ENCODE measurements at places on chromosomes 5 and 9.

DNA sequence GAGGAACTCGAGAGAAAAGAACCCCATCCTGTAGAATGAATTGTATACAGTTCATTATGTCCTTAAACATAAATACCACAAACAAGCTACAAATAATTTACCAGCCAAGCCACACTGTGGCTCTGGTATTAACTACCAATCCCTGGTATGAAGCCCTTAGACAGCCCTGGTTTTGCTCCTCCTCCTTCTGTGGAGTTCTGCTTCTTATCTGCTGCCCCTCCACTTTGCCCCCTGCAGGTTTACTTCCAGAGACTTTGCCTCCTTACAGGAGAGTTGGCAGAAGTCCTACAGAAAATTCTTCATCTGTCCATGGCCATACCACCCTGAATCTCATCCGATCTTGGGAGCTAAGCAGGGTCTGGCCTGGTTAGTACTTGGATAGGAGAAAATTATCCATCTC, 219.8 kb downstream of the ACTL7B start:
- no peak for DNase-seq

GRCh38 chr5:120848883-120849282, 384.8 kb downstream of the PRR16 start:
- no peak for DNase-seq

DNA sequence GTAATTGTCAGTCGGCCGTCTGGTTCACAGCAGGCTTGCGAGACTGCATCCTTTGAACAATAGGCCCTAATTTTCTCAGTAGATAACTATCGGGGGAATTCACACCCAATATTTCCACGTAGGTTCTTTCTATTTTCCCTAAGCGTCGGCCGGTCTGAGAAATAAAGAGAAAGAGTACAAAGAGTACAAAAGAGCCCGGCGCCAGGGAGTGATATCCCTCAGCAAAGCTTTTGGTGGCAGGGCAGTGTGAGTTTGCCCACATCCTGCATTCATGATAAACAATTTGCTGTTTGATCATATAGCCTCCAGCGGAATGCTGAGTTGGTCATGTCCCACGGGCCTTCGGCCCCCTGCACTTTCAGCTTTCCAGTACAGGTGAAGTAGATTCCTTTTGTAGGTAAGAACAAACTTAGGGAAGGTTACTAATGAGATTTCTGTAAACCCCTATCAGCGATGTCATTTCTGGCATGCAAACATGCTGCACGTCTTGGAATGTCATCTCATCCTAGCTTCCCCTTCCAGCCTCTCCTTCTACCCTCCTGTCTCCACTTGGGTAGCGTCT, 4.7 kb upstream of the PTGR1 start:
- no peak for DNase-seq

DNA sequence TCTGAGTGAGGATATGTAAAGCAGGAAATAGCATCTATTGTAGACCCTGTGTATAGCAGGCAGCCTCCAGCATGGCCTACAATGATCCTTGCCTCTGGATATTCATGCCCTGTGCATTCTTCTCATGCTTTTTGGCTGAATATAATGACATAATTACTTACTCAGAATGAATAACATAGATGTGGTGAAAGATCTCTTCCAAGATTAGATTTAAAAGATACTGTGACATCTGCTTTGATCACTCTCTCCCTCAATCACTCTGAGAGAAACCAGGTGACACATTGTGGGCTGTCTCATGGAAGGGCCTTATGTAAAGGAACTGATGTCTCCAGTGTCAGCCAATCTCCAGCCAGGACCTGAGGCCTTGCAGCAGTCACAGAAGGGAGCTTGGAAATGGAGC, 376.7 kb downstream of the DNAH5 start:
- DNase-seq, result no peak

DNA sequence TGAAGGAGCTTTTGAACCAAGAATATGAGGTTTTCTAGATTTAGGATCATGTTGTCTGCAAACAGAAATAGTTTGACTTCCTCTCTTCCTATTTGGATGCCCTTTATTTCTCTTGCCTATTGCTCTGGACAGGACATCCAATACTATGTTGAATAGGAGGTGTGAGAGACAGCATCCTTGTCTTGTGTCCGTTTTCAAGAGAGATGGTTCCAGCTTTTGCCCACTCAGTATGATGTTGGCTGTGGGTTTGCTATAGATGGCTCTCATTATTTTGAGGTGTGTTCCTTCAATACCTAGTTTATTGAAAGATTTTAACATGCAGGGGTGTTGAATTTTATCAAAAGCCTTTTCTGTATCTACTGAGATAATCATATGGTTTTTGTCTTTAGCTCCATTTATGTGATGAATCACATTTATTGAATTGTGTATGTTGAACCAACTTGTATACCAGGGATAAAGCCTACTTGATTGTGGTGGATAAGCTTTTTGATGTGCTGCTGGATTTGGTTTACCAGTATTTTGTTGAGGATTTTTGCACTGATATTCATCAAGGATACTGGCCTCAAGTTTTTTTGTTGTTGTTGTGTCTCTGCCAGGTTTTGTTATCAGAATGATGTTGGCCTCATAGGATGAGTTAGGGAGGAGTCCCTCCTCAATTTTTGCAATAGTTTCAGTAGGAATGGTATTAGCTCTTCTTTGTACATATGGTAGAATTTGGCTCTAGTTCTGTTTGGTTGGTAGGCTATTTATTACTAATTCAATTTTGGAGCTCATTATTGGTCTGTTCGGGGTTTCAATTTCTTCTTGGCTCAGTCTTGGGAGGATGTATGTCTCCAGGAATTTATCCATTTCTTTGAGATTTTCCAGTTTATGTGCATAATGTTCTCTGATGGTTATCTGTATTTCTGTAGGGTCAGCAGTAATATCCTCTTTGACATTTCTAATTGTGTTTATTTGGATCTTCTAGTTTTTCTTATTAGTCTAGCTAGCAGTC, 41.2 kb upstream of the IFNE start:
- DNase-seq, result no peak

DNA sequence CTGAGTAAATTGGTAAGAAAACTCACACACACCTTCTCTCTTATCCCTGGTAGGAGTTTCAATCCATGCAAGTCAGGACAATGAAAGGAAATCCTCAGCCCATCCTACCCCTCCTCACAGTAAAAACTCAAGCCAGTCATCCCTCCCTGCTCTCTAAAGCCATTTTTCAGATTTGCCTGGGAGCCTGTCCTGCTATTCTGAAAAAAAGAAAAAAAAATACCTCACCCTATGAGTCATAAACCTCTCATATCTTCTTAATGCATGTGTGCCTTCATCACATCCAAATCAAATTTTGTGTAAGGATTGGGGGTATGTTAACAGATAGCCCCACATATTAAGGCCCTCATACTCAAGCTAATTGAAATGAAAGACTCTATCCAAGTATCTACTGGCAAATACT, 14.1 kb downstream of the UGT3A2 start:
- no peak for DNase-seq

GRCh38 chr9:105475302-105475701, 27.5 kb downstream of the FSD1L start:
- DNase-seq, result no peak

DNA sequence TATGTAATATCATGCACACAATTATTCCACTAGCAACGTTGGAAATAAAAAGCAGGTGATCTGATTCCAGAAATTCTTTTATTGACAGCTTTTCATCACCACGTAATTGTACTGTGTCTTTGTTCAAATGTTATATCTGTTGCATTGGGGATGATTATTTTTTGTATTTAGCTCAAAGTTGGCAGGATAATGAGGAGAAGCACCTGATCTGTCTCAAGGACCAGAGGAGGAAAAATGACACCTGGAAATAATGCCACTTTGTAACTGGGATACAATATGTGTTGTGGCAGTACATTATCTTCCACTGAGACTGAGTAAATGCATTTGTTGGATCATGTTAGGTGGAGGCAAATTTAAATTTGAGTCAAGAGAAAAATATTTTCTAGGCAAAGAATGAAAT, 1298.8 kb upstream of the CDH6 start:
- DNase-seq, result no peak

DNA sequence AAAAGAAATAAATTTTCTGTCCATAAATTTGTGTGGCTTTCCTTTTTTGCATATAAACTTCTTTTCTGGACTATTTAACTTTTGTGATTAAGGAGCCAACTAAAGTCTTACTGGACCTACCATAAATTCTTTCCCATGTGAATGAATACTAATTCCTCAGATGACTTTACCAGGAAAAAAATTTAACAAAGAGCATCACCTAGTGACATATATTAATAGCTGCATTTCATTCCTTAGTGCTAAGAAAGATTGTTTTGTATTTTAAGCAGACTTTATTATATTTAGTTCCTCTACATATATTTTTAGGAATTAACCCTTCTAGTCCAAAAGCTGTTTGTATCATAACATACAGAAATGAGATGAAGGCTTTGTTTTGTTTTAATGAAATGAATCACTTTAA, 64.4 kb downstream of the C9orf85 start:
- DNase-seq, result no peak

GRCh38 chr5:36273809-36274526, 27.7 kb downstream of the RANBP3L start:
- no peak for DNase-seq

- DNase-seq, result no peak
These were observed 527.1 kb upstream of the ARRDC3 start for GRCh38 chr5:91910247-91910646.

- no peak for DNase-seq
These were observed 501.5 kb downstream of the DMAC1 start for GRCh38 chr9:7298123-7298522.

DNA sequence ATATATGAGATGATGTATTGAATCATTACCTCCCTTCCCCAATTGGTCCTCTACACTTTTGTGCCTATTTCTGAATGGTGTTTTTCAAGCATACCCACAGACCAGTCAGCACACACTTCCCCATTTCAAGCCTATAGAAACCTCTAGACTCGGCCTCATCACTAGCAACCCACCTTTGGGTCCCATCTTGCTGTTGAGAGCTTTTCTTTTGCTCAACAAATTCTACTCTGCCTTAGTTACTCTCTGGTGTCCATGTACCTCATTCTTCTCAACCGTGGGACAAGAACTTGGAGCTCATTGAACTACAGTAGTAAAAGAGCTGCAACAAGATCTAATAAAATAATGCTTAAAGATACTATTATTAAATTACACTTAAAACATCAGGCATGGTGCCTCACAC, 49.0 kb upstream of the KDM4C start:
- DNase-seq, result no peak

- DNase-seq, result no peak
These were observed 3.5 kb downstream of the TMCO6 start for GRCh38 chr5:140642718-140643117.

DNA sequence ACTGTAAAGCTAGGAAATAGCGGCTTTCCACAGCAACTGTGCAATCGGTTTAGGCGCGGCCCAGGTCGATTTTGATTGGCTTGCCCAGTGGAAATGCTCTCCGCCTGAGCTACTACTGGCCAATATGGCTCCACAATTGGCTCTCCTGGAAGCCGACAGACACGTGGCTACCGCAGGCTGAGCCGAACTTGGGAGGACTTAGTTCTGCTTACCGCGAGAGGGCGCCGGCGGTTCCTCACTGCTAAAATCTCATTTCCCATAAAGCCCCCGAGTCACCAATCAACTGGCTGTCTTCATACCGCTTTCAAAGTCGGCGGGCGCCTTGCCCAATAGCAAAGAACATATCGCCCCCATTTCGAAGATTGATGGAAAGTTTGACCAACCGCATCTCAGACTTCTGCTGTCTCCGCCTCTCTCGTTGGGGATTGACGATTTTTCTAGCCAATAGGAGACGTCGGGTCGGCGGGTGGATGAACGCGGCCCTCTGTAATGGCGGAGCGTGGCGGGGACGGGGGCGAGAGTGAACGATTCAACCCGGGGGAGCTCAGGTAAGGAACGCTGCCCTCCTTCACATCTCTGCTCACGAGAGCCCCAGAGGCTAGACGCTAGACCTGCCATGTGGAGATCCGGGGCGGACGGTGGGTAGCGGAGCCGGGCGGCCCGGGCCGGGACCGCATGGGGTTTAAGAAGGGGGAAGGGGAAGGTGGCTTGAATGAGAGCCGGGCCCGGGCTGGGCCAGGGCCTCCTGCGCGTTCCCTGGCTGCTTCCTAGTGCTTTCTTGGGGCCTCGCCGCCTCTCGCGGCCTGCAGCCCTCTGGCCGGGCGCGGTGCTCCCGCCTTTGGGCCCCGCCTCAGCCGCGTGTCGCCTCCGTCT, at the start of gene TCERG1:
TCERG1 (plus strand) TSS at position 473 of the 873 bp plus-strand sequence; CDS start at position 490, 17 bp downstream.
- peak; percentile 98 for DNase-seq

DNA sequence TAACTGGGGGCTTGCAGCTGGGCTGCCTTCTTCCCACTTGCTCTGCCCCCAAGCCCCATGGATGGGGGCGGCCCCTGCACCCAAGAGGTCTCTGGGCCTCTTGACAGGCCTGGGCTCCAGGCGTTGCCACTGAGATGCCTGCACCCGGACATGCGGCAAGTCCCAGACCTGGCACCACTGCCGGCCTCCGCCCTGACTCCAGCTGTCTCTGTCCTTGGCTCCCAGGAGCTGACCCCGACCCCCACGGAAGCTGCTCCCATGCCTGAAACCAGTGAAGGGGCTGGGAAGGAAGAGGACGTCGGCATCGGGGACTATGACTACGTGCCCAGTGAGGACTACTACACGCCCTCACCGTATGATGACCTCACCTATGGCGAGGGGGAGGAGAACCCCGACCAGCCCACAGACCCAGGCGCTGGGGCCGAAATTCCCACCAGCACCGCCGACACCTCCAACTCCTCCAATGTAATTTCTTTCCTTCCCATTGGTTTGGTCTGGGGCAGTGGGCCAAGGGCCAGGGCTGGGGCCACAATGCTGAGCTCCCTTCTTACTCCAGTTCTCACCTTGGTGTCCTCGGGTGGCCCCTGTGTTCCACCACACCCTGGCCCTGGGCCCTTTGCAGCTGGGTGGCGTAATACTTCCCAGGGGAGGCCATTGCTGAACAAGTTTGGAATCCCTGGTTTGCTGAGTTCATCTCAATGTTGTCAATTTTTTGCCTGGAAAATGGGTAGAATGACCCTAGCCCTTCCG, 88.6 kb downstream of the COL5A1 start:
- DNase-seq, result no peak

GRCh38 chr5:72141440-72142355, 34.4 kb downstream of the MAP1B start:
- DNase-seq, result no peak

DNA sequence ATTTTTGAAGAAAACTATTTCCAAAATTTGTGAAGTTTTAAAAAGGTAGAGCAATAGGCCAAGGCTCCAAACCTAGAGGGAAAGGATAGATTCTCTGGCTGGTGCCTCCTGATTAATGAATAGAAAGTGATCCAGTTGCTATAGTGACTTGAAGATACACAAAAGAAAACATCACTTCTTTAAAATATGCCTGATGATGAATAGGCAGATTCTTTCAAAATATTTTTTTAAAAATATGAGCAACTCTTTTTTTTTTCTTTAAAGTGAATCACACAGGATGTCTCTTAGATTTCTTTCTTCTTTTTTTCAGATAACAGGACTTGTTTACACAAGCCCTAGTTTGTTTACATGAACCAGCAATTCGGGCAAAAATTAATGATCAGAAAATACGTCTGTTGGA, 124.4 kb downstream of the RFK start:
- no peak for DNase-seq

- no peak for DNase-seq
These were observed 304.8 kb downstream of the SPOCK1 start for GRCh38 chr5:137194300-137194699.
